NCI-H526 treated with DMSO at 0.1 percent for 48 hours (cell line): ENCODE measurements at places on chromosomes 7 and 10.

DNA sequence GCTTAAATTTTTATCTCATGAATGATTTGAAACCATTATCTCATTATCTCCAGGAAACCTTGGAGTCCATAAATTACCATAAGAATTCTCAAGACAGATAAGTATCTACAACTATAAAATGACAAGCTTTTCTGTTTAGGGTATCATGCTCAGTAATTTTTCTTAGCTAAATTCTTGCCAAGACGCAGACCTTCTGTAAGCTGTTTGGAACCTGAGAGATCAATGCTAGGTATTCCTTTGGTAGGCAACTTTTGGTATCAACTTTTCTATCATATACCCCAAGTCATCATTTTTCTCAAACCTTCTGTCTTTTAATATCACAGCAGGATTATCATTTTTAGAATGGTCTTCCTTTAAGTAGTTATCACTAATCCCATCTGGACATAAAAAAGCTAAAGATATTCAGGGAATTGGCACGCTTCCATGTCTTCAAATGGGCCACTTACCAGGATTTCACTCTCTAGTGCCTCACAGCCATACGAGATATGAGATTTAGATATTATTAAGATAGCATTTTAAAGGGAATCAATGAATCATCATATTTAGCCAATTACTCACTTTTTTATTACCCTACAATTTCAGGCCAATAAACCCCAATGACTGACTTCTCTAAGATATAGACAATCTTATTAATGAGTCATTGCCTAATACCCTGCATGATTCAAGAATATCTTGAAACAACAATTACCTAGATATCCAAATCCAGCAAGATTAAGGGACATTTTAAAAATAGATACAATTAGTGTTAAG lies 544.1 kb downstream of the HTR7 start:
- no peak for DNase-seq

DNA sequence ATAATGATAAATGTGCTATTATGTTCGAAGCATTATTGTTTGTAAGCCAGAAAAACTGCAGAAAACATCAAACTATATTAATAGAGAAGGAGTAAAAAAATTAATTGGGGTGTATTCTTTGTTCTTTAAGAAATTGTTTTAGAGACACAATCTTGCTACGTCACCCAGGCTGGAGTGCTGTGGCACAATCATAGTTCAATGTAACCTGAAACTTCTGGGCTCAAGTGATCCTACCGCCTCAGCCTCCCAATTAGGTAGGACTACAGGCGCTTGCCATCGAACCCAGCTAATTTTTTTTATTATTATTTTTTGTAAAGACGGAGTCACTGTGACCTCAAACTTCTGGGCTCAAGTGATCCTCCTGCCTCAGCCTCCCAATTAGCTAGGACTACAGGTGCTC lies 1138.6 kb downstream of the GATA3 start:
- no peak for DNase-seq

GRCh38 chr7:52920977-52921376 lies 114.5 kb upstream of the POM121L12 start:
- DNase-seq: no peak

- no peak for DNase-seq
Observed at GRCh38 chr10:20100171-20100570, 283.9 kb downstream of the PLXDC2 start.

- DNase-seq: no peak
Observed at GRCh38 chr10:35885076-35885475, 243.0 kb upstream of the FZD8 start.

- DNase-seq: no peak
Observed at GRCh38 chr10:99394256-99394655, 36.2 kb downstream of the GOT1 start.

DNA sequence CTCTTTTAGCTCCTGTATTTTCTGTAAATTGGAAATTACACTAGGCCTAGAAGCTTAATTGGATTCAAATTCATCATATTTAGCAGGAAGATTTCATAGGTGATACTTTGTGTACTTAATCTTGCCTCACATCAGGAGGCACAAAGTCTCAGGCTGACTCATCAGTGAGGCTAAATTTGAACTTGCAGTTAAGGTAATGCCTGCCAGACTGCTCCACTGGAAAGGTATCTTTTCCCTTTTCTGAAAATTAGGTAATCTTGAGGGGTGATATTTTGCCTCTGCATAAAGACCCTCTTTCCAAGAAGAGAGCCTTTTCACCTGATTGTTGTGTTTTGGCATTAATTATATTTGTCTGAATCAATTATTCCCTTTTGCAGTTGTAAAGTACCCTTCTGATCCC lies 14.6 kb downstream of the PPIA start:
- no peak for DNase-seq

GRCh38 chr10:47370015-47370767 lies 13.9 kb downstream of the ZNF488 start:
- DNase-seq: no peak

GRCh38 chr7:145737617-145738016 lies 379.0 kb upstream of the CNTNAP2 start:
- DNase-seq: no peak

- DNase-seq: no peak
Observed at GRCh38 chr7:87797395-87797794, 78.8 kb downstream of the SLC25A40 start.

- no peak for DNase-seq
Observed at GRCh38 chr10:71726580-71727104, 7.1 kb upstream of the C10orf105 start.

DNA sequence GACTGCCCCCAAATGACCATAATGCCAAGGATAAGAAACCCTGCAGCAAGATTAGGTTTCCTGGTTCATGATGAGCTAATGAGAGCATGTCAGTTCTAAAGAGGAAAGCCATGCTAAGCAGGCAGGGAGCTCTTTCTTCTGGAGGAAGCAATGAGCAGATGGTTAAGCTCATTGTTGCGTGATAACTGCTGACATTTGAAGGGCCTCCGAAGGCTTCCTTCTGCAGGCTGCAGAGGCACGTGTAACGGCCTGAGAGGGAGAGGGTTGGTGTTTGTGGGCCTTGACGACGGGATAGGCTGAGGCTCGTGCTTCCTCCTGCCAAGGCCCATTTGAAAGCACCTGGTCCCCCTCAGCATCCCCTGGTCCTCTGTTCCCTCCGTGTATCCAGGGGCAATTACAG lies 63.5 kb upstream of the BTBD16 start:
- DNase-seq: no peak

- DNase-seq: no peak
Observed at GRCh38 chr7:34299066-34299465, 359.0 kb upstream of the NPSR1 start.

- DNase-seq: no peak
Observed at GRCh38 chr10:66552331-66552730, 373.5 kb upstream of the LRRTM3 start.

DNA sequence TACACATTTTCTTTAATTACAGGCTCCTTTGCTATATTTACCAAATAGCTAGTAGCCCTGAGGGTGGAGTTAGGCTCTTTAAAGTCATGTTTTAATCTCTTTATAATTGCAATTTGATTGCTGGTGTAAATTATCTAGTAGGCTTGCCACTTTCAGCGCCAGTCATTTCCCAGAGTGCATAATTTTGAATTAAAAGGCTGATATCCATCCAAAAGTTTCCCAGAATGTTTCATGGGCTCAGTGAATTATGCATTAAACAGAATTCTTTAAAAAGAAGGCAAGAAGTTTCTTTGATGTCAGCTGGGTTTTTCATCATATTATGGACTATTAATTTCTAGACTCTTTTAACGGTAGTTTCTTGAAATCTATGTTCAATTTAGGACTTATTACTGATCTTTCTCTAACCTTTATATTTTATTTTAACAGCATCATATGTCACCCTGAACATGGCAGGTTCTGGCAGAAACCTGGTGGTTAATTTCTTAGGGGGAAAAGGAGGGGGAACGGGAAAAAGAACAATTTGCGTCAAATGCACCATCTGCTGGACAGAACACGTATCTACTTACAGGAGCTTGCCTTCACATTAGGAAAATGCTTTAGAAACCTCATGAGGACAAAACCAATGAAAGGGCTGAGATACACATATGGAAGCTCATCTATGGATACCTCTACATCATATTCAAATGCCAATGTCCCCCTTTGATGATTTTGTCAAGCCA lies 171.1 kb downstream of the GRM3 start:
- no peak for DNase-seq

GRCh38 chr7:91517201-91517785 lies 253.1 kb downstream of the FZD1 start:
- no peak for DNase-seq

DNA sequence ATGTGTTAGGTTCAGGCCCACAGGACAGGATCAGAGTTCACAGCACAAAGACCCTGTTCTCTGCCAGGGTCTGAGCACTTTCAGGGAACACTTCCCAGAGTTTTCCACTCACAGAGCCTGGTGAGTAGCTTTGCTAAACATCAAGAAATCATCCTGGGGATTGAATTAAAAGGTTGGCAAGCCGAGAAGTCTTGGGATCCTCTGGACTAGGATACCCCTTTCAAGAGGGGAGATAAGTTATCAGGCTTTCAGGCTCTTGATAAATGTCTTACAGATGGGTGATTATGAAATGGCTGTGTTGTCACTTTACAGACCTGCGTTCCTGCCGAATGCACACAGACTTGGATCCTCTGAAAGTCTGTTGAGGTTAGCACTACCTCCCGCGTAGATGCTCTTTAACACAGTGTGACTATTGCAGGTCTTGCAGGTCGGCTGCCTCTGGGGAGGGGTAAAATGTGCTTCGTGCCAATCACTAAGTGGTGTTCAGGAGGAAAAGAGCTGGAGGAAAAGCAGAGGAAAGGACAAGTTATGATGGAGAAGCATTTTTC lies 473.5 kb upstream of the AKR1E2 start:
- DNase-seq: no peak

- DNase-seq: no peak
Observed at GRCh38 chr10:1414893-1415292, 322.4 kb downstream of the ADARB2 start.

- no peak for DNase-seq
Observed at GRCh38 chr10:18222866-18223265, 82.6 kb downstream of the CACNB2 start.

GRCh38 chr10:84991301-84991700 lies 662.9 kb downstream of the CCSER2 start:
- no peak for DNase-seq

GRCh38 chr7:148380596-148381419 lies 209.8 kb upstream of the C7orf33 start:
- no peak for DNase-seq

DNA sequence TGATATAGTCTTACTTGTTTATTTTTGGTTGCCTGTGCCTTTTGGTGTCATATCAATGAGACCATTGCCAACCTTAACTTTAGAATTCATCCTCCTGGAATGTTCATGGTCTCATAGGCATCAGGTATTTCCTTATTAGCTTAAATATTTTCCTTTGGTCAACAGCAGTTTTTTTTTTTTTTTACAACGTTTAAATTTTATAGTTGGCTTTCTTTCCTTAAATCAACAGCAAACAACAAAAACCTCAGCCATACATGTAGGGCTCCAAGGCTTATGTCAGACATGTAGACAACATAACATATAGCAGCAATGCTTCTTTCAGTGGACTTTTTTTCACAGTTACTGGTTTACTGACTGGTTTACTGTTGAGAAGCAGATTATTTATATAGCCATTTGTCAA lies 22.7 kb downstream of the ENTPD7 start:
- DNase-seq: no peak

DNA sequence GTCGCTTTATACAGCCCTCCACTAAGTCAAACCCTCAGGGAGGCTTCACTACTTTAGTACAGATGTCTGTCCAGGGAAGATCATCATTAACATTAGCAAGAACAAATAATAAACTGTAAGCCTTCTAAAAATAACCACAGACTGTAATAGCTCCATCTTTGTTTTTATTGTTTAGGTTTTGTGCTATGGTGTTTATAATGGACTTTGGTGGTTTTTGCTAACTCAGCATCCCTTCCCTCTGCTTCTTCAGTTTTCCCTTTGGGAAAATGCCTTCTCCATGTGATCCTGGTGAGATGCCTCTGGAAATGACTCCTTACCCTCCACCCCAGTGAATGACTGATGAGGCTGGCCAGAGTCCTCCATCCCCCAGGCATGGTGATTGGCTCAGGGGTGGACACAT lies 131.3 kb downstream of the ICA1 start:
- DNase-seq: no peak

- DNase-seq: no peak
Observed at GRCh38 chr10:101136007-101136707, 5.1 kb downstream of the TLX1 start.

DNA sequence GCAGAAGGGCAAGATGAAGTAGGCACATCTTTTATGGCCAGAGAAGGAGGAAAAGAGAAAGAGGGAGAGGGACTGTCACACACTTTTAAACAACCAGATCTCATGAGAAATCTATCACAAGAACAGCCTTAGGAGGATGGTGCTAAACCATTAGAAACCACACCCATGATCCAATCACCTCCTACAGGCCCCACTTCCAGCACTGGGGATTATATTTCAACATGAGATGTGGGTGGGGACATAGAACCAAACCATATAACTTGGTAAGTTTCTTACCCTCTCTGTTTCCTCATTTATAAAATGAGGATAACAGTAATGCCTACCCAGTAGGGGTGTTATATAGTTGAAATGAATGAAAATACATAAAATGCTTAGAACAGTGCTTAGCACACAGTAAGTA lies 66.0 kb downstream of the CHCHD3 start:
- DNase-seq: no peak

- no peak for DNase-seq
Observed at GRCh38 chr10:17062955-17063484, 66.6 kb downstream of the CUBN start.

DNA sequence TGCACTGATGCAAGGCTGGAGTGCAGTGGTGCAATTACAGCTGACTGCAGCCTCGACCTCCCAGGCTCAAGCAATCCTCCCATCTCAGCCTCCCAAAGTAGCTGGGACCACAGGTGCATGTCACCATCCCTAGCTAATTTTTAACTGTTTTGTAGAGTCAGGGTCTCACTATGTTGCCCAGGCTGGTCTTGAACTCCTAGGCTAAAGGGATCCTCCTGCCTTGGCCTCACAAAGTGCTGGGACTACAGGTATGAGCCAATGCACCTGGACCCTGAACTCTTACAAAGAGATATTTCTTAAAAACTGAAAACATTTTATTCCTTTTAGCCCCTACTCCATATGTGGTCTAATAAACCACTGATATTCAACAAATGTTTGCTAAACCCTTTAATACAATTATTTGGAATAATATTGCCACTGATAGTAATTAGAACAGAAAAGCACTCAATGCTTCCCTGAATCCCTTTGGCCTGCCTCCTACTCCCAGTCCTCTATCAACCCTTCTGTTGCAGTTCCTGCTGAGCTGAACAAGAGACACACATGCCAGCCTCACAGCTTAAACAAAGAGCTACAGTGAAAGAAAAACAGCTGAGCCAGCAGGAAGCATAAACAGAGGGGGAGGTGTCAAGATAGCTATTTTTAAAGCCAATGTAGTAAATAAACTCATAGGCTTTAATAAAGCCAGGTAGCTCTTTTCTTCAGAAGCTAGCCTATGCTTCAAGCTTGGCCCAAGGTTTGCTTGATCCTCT lies 7.0 kb upstream of the GNAI1 start:
- DNase-seq: no peak

GRCh38 chr10:122508021-122508420 lies 46.7 kb downstream of the HTRA1 start:
- no peak for DNase-seq
